ENCODE measurements at places on chromosomes 6 and 20.

DNA sequence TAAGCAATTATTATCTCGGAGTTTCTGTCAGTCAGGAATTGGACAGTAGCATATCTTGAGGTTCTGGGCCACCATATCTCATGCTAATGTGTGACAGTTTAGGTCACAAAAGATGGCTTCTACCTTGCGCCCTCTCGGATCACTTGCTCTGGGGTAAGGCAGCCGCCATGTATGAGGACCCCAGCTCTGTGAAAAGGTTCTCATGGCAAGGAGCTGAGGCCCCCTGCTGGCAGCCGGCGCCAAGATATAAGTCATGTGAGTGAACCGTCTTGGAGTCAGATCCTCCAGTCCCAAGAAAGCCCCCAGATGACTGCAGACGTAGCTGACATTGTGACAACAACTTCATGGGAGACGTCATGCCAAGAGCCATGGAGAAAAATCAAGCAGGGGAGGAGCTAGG is 670.8 kb downstream of the KIF16B start:
- DNase-seq, result no peak

DNA sequence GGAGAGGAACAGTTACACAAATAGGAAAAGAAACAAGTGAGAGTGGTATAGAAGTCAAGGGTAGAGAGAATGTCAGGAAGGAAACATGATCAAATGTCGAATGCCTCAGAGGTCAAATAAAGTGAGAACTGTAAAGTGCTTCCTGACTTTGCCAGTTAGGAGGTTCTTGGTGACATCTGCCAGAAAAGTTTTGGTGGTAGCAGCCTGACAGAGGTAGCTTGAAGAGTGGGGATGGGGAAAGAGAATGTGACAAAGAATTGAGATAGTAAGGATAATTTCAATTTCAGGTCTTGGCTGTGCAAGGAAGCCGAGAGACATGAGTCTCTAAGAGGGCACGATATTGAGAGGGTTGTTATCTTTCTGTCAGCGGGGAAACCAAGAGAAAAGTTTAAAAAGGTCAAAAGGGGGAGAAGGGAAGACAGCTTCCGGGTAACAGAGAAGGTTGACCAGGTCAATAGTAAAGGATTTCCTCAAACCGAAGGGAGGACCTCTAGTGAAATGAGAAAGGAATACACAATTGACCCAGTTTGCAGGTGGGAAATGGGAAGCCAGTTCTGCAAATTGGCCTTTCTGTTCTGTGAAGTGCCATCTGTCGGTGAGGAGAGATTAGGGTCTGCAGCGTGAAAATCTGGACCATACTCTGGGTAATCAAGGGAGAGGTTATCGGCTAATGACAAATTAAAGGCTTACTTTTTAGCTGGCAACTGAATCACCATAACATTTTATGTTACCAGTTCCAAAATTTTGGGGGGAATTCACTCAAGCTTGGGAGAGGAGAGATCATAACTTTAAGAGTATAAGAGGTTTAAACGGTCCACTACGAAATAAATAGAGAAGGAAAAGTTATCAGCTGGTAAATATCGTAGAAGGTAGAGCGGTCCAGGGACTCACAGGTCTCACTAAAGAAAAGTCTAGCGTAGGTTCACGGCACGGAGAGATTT is 973 bp upstream of the BRD2 start:
- no peak for DNase-seq

GRCh38 chr20:60236613-60237012 is 278.4 kb downstream of the CDH26 start:
- DNase-seq, result no peak

DNA sequence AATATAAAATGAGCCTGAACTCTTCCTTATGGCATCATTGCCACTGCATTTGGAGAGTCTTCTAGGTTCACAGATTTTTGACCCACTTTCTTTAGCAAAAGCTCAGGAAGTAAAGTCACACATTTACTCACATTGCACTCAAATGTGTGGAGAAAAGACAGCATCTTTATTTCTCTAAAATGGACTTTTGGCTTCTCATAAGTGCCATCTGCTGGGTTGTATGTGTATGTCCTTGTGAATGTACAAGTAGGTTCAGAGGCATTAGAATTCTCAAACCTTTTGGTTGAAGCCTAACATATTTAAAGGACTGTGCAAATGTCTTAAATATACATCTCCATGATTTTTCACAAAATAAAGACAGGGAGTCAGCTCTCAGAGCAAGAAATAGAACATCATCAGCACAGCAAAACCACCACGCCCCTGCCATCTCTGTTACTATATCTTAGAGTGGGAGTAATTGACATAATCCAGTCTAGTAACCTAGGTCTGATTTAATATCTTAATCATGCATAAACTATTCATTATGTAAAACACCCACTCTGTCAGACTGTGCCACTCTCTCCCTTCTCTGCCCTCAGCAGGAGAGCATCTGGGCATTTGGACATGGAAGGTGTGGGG is 42.2 kb upstream of the SPTLC3 start:
- no peak for DNase-seq

DNA sequence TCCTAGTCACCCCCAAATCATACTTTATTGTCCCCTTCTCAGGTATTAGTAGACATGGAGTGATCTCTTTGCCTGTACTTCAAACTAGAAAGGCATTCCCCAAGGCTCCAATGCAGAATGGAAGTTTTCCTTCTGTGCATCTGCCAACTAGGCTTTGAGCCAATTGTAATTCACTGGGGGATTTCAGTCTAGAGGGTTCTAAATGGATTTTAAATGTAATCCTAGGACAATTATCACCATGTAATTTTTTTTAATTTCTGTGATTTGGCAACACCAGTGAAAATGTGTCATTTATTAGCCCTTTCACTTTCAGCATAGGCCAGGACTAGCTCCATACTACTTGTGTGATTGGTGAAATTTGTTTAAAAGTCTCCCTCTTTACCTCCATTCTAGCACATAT is 557.6 kb upstream of the MARCKS start:
- no peak for DNase-seq

DNA sequence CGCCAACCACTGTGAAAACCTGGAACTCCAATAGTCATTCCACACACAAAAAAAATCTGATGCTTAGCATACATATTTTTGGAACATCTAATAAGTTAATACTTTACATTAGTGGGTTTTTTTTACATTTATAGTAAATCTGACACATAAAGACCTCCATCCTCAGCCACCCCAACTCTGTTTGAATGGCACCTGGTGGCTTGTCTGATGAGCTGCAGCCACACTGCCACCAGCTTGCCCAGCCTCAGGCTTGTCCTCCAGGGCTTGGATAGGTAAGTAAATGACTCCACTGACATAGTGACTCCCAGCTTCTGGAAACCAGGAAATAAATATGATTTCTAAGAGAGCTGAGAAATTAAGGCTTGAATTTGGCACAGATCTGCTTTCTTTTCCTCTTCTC is 71.5 kb downstream of the ZNF133 start:
- DNase-seq, result no peak

- no peak for DNase-seq
Measured at GRCh38 chr6:104332364-104332763, 527.4 kb downstream of the HACE1 start.

GRCh38 chr20:43825051-43825402 is 89.6 kb upstream of the TOX2 start:
- no peak for DNase-seq

DNA sequence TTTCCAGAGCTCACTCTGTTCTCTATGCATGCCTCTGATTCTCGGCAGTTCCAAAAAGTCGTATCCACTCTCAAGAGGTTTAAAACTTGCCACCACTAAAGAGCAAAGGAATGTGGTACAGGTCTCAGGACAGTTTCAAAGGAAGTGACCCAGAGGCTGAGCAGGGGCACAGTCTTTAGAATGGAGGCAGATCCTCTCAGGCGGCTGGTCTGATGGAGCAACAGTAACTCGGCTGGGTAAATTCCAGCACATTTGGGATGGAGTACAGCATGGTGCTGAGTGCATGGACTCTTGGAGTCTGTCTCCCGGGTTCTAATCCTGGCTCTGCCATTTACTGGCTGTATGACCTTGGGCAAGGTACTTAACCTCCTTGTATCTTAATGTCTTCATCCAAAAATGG is 88.1 kb upstream of the BACH2 start:
- no peak for DNase-seq

DNA sequence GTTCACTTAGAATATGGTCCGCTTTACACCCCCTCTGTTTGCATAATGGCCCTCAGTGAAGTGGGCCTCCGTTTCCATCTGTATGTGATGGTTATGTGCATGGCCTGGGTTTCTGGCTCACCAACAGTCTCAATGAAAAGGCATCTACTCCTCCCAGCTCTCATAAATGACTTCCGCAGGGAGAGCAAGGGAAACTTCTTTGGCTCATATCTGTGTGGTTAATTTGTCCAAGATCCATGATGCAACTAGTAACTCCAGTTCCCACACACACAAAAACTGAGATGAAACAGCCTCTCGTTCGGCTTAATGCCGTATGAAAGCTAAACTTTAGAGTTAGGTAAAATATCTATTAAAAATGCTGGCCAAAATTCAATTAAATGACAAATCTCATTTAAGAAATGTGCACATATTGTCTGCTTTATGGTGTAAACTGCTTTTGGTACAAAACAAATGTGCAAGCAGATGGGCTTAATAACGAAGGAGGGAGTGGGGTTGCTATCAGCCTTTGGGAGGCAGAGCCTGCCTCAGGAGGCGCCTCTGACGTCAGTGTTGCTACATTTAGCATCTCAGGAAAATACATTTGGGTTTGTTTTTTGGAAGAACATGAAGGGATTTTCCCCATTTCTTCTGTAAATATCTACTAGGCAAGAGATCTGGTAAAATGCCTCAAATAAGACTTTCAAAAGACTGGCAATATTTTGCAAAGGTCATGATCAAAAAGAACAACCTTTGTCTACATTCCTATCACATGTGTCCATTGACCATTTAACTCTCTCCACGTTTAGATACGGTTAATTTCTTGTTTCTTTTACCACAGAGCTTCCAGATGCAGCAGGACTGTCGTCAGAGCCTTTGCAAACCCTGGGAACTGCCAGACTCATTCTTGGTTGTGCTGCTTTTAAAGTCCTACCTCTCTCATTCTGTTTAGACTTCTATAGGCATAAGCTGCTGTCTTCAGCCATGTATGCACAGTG is 96.8 kb downstream of the ARMC2 start:
- DNase-seq, result no peak

GRCh38 chr6:26003102-26003694 is 40.6 kb downstream of the TRIM38 start:
- peak; percentile 60 for DNase-seq

- peak; percentile 94 for DNase-seq
Measured at GRCh38 chr20:297098-297924, at the start of gene ZCCHC3. ZCCHC3 (plus strand) TSS chr20:297570; CDS start chr20:297587, 17 bp downstream.

DNA sequence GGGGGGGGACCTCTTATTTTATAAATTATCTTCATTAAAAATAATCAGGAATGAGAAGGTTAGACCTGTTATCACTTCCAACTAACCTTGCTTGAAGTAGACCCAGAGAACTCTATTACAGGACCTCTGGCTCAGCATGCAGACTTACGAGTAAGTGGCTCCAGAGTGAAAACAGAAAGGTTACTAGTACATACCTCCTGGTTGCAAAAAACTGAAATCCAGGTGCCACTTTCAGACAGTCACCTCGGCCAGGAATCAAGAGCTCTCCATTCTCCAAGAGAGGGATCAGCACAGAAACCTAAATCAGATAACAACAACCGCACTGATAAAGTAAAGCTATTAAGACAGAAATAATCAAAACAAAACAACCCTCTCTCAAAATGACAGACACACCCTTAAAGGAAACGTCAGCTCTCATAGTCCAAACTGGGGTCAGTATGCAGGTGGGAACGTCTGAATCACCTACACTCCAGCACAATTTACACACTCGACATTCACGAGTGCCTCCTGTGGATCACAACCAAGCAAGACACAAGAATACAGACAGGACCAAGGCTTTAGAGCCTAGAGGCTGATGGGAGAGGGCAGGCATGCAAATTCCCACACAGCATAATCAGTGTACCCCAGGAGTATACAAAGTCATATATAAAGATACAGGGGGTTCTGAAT is 31.8 kb downstream of the MDN1 start:
- DNase-seq, result no peak

DNA sequence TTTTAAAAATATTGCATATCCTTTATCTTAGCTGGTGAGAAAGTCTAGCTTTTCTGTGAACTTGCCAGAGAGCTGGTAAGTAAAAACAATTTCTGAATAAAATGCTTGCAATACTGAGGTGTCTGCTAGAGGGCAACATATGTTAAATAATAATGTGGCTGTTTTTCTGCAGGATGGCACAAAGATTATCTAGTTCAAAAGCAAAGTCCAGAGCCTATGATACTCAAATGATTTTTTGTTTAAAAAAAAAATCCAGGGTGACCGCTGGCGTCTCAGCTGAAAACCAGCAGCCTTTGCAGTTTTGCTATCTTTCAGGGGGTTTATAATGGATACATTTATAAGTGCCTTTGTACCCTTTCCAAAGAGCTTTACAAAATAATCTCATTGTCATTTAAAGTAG is 194.9 kb downstream of the PHACTR1 start:
- peak; percentile 31 for DNase-seq

- peak; percentile 32 for DNase-seq
Measured at GRCh38 chr6:117771403-117771802, 96.1 kb downstream of the NUS1 start.

DNA sequence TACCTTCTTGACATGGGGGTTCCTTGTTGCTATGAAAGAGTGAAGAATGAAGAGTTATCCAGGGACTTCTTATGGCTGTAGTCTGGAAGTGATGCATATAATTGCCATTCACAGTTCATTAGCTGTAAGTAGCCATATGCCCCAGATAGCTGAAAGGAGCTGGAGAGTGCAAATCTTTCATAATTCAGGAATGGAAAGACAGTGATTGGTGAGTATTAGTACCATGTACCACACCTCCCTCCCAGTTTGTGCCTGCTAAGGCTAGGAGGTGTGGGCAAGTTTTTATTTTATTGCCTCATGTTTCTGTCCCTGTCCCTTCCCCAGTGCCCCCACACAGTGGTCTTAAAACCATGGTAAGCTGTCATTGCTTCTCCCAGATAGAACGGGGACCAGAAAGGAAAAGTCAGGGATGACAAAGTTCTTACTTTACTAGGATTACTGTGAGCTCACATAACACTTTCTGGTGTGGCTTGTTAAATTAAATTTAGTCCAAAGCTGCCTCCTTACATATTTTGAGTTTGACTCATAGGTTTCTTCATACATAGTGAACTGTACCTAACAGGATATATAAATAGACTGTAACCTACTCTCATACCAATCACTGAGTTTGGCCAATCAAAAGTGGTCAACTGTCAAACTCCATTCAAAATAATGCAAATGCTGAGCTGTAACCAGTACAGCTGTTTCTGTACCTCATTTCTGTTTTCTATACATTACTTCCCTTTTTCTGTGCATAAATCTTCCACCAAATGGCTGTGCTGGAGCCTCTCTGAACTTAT is 119.4 kb downstream of the RFPL4B start:
- DNase-seq, result no peak

GRCh38 chr6:797479-798077 is 104.6 kb upstream of the EXOC2 start:
- peak; percentile 55 for DNase-seq

All from GM13976 (cell line).